ENCODE measurements at places on chromosomes 2 and 18.
A peak's percentile ranks its signal among the peaks of the same experiment; 100 is the strongest.

DNA sequence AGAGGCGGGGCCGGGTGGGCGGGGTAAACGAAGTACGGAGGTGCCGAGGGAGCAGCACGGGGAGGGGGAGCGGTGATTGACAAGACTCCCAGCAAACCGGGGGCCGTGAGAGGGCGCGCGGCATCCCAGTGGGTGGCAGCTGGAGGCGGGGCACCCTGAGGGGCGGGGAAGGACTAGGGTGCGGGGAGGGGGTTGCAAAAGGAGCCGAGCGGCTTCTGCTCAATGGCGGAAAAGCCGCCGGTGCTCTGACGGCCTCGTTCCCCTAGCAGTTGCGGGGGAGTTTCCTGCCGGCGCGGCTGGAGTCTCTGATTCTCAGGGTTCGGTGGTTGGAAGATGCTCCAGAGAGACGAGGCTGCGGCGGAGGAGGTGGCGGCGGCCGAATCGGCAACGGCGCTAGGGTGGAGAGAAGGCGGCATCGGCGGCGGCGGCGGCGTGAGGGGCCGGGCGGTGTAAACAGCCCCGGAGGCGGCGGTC lies at the start of gene PPM1B:
PPM1B (plus strand) TSS at position 195 of the 474 bp plus-strand sequence. CDS start 32,325 bp downstream, outside the sequence.
- no peak for DNase-seq

GRCh38 chr2:100936070-100936741 lies 65.9 kb upstream of the RPL31 start:
- no peak for DNase-seq

- DNase-seq: no peak
These were observed 70.5 kb upstream of the DLX2 start for GRCh38 chr2:172173174-172173706.

DNA sequence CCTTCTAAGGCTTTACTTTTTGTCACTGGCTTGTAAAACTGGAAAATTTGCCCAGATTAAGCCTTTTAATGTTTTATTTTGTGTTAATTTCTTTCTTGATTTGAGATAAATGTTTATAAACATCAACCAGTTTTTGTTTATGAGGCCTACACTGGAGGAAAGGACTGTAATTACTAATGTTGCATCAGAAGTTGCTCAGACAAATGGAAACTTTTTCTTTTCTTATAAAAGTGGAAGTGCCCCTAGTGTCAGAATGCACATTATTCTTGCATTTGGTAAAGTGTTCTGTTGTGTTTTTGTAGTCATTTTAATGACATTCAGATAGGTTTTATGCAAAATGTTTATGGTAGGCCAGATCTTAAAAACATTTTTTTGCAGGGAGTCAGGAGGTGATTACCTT lies 25.3 kb downstream of the LCLAT1 start:
- no peak for DNase-seq

GRCh38 chr2:115825912-115826311 lies 1383.5 kb downstream of the DPP10 start:
- DNase-seq: no peak

DNA sequence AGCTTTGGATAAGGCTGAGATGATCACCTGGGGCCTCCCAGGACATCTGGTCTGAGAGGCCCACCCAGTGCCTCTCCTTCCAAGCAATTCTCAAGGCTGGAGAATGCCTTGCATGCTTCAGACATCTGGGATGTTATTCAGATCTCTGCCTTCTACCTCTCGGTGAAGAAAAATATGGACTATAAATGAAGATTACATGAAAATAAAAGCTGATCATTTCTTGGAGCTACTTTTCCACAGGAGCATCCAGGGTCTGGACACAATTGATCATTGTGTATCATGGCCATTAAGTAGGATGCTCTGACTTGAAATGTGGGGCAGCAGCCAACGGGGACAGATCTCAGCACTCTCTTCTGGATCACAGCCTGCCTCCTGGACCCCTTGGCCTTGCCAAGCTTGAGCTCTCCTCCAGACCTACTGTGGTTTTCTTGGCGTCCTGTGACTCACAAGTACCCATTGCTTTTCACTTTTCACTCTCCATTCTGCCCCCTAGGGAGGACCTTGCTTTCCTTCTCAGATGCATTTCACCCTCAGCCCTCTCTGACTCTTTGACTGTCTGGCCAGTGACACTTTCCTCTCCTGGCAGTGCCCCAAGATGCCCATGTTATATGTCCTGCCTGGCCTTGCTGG lies 203.1 kb downstream of the INSIG2 start:
- DNase-seq: no peak

GRCh38 chr2:54572262-54572635 lies 116.1 kb downstream of the SPTBN1 start:
- peak; percentile 92 for DNase-seq

Data from stomach (tissue), 19 donors.